ENCODE measurements at places on chromosomes 3 and 15. TPM values are rescaled to one million over a fixed set of nuclear protein-coding genes. Genes with fewer than 3 reads are reported as not detected.
A peak's percentile ranks its signal among the peaks of the same experiment; 100 is the strongest.

The MBD4 gene
- polyA plus RNA-seq: 52.2 TPM

The GP9 gene
- polyA plus RNA-seq: 2.7 TPM

- no peak for DNase-seq
Measured at GRCh38 chr15:27619204-27619603, 479.9 kb downstream of the OCA2 start.

GRCh38 chr15:69697916-69698315 is 245.3 kb downstream of the RPLP1 start:
- no peak for DNase-seq

GRCh38 chr3:195384952-195385351 is 57.9 kb downstream of the ACAP2 start:
- DNase-seq: no peak

DNA sequence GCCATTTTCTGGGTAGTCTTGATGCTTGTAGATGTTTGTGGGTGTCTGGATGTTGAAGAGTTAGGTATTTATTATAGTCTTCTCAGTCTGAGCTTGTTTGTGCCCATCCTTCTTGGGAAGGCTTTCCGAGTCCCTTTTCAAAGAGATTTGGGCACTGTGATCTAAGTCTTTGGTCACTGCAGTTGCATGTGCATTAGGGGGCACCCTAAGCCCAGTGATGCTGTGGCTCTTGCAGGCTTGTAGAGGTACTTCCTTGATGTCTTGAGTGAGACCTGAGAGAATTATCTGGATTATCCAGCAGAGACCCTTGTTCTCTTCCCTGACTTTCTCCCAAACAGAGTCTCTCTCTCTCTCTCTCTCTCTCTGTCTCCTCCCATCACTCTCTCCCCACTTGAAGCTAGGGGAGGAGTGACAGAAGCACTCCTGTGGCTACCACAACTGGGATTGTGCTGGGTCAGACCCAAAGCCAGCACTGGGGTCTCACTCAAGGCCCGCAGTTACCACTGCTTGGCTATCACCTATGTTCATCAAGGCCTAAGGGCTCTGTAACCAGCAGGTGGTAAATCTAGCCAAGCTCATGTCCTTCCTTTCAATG is 68.5 kb downstream of the TMCO5A start:
- peak; percentile 69 for DNase-seq

- no peak for DNase-seq
Measured at GRCh38 chr15:43515741-43516140, 1.7 kb upstream of the MAP1A start.

Measured in left lung (tissue), 14 donors.